ELR (cell line): ENCODE measurements at places on chromosomes 5 and 9.
A peak's percentile ranks its signal among the peaks of the same experiment; 100 is the strongest.

DNA sequence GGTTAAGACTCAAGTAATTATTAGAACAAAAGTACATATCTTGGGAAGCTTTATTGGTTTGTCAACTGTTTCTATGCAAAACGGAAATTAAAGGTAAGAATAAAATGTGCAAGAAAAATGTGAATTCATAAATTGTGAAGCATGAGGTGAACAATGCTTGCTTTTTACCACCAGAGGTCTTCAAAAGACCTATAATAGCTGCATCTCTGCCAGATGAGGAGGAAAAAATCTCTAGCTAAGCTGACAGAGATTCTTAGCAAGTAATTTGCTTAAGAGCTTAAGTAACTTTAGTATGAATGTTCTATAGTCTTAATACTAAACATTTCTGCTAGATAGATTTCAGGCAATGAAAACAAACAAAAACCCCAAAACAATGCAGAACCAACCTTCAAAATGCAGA, 54.1 kb downstream of the MRPS30 start:
- DNase-seq: peak; percentile 54

- DNase-seq: no peak
Observed at GRCh38 chr9:2568689-2569088, 52.9 kb upstream of the VLDLR start.

- peak; percentile 79 for DNase-seq
Observed at GRCh38 chr5:135426102-135427082, 20.8 kb downstream of the DCANP1 start.

GRCh38 chr5:170249355-170249754, 16.6 kb downstream of the C5orf58 start:
- DNase-seq: no peak

GRCh38 chr5:159244163-159244562, 18.9 kb upstream of the UBLCP1 start:
- no peak for DNase-seq

DNA sequence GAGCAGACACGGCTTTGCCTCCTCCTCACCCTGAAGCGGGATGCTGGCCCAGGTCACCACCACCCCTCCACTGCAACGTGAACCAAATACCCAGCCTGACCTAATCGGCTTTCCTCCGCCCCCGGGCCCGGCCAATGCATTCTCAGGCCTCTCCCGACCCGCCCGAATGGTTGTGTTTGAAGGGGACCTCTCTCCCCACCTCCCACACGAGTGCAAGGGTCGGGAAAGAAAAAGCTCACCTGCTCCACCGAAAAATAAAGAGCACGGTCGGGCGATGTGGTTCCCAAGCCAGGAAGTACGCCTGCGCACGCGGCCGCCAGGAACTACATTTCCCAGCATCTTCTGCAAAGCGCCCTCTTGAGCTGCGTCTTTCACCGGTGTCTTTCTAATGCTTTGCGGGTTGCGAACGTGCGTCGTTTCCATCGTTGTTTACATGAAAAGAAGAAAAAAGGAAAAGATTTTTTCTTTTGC, at the start of gene ZNF883:
ZNF883 (minus strand) TSS at position 282 of the 471 bp plus-strand sequence.
- peak; percentile 64 for DNase-seq

GRCh38 chr5:136453199-136453598, 87.9 kb upstream of the TRPC7 start:
- no peak for DNase-seq

- peak; percentile 37 for DNase-seq
Observed at GRCh38 chr5:82635561-82636288, 357.6 kb upstream of the RPS23 start.

GRCh38 chr9:98369471-98369870, 114.0 kb upstream of the TBC1D2 start:
- DNase-seq: no peak

DNA sequence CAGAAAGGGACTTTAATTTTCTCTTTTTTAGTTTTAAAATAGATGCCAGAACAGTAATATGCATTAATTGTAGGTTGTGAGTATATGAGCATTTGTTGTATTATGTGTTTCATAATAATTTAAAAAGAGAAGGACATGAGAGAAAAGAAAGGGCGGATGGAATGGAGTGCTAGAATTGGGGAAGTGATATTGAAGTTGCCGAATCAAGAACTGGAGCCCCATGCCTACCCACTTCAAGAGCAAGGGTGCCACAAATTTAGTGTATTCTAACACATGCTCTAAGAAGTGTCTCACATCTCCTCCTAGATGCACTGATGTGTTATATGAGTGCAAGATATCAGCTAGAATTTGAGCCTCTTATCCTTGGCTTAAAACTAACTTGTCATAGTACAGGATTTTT, 43.6 kb upstream of the FYB1 start:
- no peak for DNase-seq

DNA sequence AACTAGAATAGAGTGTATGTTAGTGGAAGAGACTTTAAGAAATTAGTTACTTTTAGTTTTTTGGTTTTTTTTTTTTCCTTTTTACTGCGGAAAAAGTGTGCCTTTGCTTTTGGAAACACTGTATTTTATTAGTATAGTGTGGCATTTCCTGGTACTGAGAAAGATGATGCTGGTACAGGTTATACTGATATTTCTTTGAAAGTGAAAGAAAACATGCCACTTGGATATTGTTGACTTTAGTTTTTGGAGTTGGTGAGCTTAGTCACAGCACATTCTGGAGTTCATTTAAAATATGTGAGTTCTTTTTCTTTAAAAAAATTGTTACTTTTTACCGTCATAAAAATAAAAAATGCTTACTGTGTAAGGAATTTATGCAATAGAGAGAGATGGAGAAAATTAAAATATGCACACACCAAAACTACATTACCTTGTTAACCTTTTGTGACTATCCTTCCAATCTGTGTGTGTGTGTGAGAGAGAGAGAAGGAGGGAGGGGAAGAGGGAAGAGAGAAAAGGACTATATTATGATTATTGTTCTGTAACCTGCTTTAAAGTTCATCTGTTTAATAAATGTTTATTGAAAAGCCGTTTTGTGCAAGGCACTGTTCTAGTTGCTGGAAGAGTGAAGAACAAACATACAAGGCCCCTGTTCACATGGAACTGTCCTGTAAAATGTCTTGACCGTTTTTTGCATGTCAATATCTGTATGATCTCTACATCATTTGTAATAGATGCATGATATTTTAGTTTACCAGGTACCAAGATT, 1.9 kb downstream of the UGCG start:
- peak; percentile 42 for DNase-seq

- DNase-seq: peak; percentile 59
Observed at GRCh38 chr9:35827486-35827885, 1.0 kb downstream of the FAM221B start.
